ENCODE measurements at places on chromosomes 11 and 22. TPM values are rescaled to one million over a fixed set of nuclear protein-coding genes. Genes with fewer than 3 reads are reported as not detected.
A peak's percentile ranks its signal among the peaks of the same experiment; 100 is the strongest.

GRCh38 chr11:114091516-114092397, 32.2 kb downstream of the ZBTB16 start:
- H3K27me3 ChIP-seq, result no peaks in the 10 kb centered on the region
- H3K36me3 ChIP-seq, result no peaks in the 10 kb centered on the region
- no peak overlapping the region for H3K4me3 ChIP-seq
- peak overlapping the region; percentile 34 for H3K27ac ChIP-seq

MCAT gene
- 9.8 TPM for total RNA-seq

GPR83 gene
- total RNA-seq, result not detected

- H3K4me1 ChIP-seq, result peaks cover 5% of the 10 kb centered on the region
- H3K36me3 ChIP-seq, result peaks cover 12% of the 10 kb centered on the region
- no peaks in the 10 kb centered on the region for H3K27me3 ChIP-seq
- no peak overlapping the region for H3K27ac ChIP-seq
Measured at GRCh38 chr11:57793351-57794115, 31.9 kb downstream of the CTNND1 start.

DNA sequence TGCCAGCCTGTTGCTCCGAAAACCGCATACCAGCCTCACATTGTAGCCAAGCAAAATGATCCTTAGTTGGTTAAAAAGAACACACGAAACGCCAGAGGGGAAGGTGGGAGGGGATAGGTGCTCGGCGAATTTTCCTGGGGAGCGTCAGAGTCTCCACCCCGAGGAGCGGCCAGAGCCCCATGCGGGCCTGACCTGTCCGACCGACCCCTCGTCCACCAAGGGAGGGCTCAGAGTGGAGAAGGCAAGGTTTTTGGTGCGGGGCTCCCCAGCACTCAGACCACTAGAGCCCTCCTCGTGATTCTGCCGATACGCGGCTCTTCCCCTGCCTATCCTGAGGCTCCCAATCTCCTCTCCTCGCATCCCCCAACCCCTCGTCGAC, 39.6 kb downstream of the DIXDC1 start:
- H3K36me3 ChIP-seq, result no peaks in the 10 kb centered on the region
- peak overlapping the region; percentile 94 for H3K27ac ChIP-seq
- no peaks in the 10 kb centered on the region for H3K27me3 ChIP-seq
- H3K4me3 ChIP-seq, result peak overlapping the region; percentile 43
- H3K4me1 ChIP-seq, result no peaks in the 10 kb centered on the region

GRCh38 chr22:40436505-40437431, 66.4 kb downstream of the SGSM3 start:
- H3K4me1 ChIP-seq, result peaks cover 3% of the 10 kb centered on the region
- DNase-seq, result no peak
- no peak overlapping the region for H3K27ac ChIP-seq
- peaks cover 3% of the 10 kb centered on the region for H3K36me3 ChIP-seq
- H3K27me3 ChIP-seq, result no peaks in the 10 kb centered on the region

DNA sequence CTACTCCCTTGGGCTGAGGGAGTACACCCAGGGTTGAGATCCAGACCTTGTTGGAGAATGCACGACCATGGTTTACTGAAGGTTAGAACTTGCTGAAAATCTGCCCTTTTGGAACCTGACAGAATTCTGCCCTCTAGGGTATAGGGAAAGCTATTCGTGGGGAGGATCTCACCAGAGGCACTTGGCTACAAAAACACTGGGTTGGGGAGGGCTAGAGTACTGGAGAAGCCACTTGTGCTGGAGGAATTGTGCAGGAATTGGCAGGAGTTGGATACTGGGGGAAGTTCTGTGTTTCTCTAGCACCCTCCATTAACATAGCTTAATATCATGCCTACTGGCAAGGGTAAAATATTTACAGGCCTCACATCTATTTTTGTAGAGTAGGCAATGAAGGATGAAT, 55.8 kb downstream of the PPME1 start:
- no peaks in the 10 kb centered on the region for H3K27me3 ChIP-seq
- no peak for DNase-seq
- peaks cover 2% of the 10 kb centered on the region for H3K36me3 ChIP-seq
- no peak overlapping the region for H3K27ac ChIP-seq
- no peaks in the 10 kb centered on the region for H3K4me1 ChIP-seq

DNA sequence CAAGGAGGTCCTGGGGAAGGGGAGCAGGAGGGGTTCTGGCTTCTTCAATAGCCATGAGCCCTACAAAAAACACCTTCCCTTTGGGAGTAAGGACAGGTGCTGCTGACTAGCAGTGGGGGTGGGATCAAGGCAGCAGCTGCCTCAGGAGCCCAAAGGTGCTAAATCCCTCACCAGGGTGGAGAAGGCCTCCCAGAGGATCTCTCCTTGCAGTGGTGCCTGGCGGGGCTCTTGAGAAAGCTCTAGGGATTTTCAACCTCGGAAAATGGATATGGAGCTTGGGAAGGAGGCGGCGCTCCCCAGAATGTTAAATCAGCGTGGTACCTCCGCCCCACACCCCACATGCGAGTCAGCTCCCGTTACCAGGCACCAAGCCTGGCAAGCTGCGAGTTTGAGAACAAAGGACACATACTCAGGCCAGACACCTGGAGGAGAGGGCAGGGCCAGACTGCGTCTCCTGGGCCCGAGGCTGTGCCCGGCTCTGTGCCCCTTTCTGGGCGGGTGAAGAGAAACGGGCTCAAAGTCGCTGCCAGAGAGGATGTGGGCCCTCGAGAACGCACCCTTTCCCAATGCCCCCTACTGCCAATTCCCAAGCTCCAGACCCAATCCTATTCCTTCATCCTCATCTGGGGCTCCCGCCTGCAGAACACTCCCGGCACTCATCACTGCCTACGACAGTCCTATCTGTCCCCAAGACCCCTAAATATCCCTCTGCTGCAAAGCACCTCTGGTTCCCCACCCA, 139.0 kb downstream of the BRD1 start:
- H3K27ac ChIP-seq, result no peak overlapping the region
- no peak overlapping the region for H3K4me3 ChIP-seq
- H3K4me1 ChIP-seq, result no peaks in the 10 kb centered on the region

DNA sequence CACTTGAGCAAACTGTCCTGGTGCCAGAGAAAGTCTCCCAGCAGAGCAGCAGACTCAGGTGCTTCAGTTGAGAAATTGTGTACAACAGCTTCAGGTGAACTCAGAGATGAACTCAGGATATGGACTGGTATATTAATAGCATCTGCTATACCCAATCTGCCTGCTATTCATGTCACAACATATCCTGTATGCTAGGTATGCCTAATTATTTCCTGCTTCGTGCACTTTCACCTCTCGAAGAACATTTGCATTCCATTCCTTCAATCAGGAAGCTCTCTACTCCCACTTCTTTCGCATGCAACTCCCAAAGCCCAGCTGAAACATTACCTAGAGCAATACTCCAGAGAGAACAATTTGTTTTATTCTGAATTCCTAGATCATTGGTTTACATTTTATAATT, 207.7 kb downstream of the KCNA4 start:
- H3K27me3 ChIP-seq, result peaks cover 2% of the 10 kb centered on the region
- no peaks in the 10 kb centered on the region for H3K4me1 ChIP-seq
- no peak overlapping the region for H3K27ac ChIP-seq

GRCh38 chr22:20490183-20490940, 5.2 kb downstream of the KLHL22 start:
- H3K36me3 ChIP-seq, result no peaks in the 10 kb centered on the region
- no peaks in the 10 kb centered on the region for H3K27me3 ChIP-seq
- H3K4me1 ChIP-seq, result no peaks in the 10 kb centered on the region

All from aorta (tissue), 5 donors.